ENCODE measurements at places on chromosomes 1 and 21.

- no peak for DNase-seq
These were observed 30.3 kb upstream of the PPP2R5A start for GRCh38 chr1:212254853-212255363.

GRCh38 chr1:147214325-147214724 lies 10.8 kb downstream of the FMO5 start:
- DNase-seq = no peak

DNA sequence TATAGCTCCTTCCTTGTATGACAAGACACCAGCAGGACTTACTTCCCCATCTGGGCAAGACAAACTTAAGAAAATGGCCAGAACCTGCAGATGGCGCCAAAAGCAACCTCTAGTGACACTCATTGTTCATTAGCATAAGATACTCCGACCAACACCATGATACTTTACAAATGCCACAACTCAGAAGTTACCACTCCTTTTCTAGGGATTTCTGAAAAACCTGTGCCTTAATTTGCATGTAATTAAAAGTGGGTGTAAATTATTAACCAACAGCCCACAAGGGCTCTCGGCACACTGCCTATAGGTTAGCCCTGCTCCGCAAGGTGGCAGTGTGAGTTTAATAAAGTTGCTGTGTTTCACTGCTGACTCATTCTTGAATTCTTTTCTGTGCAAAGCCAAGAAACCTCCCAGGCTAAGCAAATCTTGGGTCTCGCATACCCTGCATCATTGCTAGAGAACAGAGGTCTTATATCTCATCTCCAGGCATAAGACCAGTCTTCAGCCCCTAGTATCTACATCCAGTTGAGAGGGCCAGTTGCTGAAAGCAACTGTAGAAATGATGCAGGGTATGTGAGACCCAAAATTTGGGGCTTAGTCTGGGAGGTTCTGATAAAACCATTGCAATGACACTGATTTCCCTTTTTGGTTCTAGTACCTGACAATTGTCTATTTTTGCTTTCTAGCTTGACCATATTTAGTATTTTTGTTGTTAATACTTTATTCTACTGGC lies 86.4 kb downstream of the FAF1 start:
- DNase-seq = peak; percentile 86

DNA sequence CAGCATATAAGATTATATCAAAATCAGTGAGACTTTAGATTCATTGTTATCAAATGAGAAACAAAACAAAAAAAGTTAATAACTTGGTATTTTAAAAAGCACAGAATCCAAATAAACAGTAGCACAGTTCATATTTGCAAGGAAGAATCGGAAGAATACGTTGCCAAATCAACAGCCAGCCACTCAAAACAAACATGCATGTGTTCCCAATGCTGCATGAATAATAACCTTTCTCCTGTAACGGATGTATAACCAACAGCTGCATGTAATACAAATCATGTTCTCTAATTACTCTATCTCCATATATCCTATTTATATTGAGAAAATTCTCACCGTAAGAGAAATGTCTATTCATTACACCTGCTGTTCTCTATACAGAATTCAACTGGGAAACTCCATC lies 98.9 kb upstream of the FOXD3 start:
- no peak for DNase-seq

- no peak for DNase-seq
These were observed 28.9 kb downstream of the H3-3A start for GRCh38 chr1:226091461-226091860.

- no peak for DNase-seq
These were observed 15.3 kb downstream of the CLSTN1 start for GRCh38 chr1:9808459-9808858.

DNA sequence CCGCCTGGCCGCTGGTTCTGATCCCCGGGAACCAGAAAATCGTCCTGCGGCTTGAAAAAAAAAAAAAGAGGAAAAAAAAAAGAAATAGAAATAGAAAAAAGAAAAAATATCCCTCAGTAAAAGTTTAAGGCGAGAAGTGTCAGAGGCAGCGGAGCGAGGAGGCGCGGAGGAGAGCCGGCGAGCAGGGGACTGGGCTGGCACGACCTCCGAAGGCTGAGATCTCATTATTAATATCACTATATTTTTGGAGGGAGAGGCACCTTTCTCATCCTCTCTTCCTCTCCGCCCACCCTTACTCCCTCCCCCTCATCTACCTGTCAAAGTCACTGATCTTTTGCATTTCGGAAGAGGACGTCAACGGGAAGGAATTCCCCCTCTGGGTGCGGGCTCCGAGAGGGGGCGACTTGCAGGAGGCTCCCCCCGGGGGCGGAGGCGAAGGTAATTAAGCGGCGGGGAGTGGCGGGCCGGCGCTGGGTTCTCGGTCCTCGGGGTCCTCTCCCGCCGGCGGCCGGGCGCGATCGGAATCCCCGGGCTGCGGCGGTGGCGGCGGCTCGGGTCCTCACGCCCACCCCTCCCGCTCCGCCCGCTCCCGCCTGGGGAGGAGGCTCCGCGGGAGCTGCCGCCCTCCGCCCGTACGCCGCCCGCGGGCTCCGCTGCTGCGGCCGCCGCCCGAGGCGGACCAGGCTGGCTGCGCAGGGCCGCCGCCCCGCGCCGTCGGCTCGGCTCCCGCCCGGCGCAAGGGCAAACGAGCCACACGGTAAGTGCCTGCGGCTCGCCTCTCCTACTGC lies at the start of gene NTNG1:
Gene NTNG1 (plus strand): TSS at position 337 of the 788 bp plus-strand sequence.
- peak; percentile 24 for DNase-seq

DNA sequence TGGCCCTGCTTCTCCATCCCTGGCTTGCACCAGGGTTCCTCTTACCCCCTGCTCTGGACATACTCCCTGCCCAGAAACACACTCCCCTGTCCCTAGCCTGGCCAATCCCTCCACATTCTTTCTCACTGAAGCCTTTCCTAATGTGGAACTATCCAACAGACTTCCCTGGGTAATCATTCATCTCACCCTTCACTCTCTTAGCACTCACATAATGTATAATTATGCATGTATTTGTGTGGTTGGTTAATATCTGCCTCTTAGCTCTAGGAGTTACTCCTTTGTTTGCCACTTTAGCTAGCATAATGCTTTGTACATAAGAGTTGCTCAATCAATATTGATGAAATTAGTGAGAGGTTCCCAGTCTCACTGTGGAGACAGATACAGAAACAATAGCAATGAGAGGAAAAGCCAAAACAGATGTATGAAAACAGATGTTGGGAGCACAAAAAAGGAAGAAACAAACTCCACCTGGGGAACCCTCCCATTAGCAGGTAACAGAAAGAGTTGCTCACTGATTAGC lies 76.9 kb upstream of the WARS2 start:
- DNase-seq = no peak

DNA sequence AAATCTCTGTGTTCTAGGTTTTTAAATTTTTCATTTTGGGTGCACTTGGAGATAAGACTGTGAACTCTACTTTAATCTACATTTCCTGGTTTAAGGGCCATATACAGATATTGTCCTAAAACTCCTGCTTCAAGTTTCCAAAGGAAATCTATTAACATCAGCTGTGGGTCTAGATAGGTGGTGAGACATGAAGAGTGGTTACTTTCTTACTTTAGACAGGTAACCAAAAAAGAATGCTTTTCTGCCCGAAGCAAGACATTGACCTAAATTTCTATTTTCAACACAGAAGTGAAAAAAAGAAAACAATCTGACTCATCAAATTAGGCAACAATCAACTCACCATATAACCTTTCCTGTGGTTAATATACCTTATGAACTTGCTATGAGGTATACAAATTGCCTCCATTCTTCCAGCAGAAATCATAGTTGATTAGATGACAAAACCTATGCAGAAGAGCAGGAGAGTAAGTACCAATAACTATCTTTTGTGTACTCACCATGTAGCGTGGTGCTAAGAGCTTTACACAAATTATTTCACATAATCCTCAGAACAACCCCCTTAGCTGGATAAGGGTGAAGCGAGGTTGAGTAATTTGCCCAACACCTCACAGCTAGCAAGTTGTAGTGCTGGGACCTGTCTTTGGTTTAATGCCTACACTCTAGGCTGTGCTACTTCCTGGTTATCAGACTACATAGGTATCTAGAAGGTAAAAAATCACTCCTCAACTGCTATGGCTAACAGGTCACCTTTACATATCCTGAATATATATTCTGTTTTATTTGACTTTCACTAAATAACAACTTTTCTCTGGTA lies 23.4 kb upstream of the PTPN14 start:
- DNase-seq = no peak

DNA sequence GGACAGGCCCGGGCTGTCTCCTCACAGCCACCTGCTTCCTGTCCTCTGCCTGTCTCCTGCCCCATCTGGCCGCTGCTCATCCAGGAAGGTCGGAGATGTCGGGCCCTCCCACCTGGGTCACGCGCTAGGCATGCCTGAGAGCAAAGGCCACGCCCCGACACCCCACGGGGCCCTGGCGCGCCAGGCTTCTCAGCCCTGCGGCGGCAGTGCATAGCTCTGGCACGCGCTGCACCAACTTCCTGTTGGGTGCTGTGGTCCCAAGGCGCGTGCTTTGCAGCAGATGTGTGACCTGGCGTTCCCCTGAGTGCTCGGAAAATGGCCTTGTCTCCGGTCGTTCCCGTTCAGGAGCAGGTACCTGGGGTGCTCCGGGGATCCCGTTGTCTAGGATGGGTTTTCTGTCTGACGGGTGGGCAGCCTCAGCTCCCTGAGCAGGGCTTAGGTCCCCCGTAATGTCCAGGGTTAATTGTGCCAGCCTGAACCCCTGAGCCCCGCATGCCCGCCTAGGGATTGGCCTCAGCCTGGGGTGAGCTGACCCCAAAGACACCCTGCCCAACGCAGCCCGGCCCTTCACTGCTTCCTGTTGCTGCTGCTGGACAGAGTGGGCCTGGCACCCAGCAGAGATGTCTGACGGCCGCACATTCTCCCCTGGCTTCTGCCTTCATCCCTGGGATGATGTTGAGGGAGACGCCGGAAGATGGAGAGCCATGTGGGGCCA lies 19.4 kb upstream of the KCNAB2 start:
- peak; percentile 90 for DNase-seq

GRCh38 chr1:61301824-61302657 lies 219.7 kb downstream of the NFIA start:
- no peak for DNase-seq

DNA sequence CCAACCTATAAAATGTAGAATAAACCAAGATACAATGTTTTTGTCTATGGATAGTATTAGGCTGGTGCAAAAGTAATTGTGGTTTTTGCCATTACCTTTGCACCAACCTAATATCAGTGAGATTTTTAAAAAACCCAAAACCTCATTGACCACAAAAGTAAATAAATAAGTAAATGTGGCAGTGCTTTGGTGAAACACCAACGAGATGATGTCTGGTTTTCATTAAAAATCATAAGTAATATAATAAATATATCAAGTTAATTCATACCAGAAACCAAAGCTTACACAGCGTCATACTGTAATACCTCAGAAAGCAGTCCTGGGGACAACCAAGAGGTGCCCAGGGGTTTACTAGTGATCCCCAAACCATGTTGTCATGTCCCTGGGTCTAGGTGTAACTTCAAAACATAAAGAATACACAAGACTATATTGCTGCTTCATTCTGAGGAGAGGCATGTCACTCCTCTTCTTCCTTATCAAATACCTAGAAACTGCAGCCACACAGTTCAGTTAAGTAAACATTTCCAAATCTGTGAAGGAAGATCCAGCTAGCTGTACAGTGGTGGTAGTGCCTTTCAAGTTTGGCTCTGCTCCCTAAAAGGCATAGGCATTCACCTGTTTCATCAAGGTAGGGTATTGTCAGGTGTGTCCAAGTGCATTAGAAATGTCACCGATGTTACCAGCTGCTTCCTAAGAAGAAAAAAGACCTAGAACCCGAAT lies 51.6 kb upstream of the ZC3H11B start:
- no peak for DNase-seq

DNA sequence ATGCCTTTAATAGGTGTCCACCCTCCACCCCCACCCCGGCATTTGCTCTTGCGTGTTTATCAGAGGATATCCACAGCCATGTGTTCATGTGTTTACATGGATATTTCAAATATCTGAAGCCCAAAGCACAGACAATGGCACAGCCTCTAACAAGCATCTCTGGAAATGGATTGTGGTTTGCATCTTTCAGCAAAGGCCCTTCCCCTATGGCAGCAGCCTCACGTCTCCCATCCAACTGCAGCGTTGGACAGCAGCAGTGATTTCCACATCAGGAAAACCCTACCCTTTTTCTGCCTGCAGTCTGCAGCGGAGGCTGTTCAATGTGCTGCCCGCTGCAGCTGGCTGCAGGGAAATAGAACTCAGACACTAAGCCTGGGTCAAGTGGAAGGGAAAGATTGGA lies 1.6 kb downstream of the RASSF5 start:
- DNase-seq = no peak

GRCh38 chr1:46218443-46218842 lies 15.3 kb downstream of the LURAP1 start:
- no peak for DNase-seq

DNA sequence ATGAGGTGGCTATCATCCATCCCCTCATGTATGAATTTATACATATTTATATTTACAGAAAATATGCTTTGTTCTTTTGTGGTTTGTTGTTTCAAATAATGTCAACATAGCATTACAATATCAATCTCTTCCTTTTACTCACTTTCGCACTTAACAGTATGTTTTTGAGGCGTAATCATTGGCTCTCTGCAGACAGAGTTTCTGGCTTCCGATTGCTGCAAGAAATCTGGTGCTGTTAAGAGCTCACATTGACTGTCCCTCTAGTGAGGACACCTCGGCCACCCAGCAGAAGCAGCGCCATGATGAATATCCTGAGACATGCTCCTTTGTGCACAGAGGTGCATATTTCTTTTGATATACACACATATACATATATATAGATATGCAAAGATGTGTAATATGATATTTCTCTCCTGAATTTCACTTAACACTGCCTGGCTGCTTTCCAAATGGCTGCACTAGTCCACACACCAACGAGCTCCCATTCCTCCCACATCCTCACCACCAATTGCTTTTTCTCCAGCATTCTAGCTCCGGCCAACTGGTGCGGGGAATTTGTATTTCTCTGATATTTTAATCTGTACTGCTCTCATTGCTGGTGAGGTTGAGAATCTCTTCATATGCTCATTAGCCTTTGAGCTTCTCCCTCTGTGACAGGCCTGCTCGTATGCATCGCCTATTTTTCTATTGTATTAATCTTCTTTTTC lies 248.4 kb downstream of the SIPA1L2 start:
- no peak for DNase-seq

- DNase-seq = no peak
These were observed 28.6 kb upstream of the PLEKHG5 start for GRCh38 chr1:6519935-6520671.
